ENCODE measurements at places on chromosomes 2 and 18.

DNA sequence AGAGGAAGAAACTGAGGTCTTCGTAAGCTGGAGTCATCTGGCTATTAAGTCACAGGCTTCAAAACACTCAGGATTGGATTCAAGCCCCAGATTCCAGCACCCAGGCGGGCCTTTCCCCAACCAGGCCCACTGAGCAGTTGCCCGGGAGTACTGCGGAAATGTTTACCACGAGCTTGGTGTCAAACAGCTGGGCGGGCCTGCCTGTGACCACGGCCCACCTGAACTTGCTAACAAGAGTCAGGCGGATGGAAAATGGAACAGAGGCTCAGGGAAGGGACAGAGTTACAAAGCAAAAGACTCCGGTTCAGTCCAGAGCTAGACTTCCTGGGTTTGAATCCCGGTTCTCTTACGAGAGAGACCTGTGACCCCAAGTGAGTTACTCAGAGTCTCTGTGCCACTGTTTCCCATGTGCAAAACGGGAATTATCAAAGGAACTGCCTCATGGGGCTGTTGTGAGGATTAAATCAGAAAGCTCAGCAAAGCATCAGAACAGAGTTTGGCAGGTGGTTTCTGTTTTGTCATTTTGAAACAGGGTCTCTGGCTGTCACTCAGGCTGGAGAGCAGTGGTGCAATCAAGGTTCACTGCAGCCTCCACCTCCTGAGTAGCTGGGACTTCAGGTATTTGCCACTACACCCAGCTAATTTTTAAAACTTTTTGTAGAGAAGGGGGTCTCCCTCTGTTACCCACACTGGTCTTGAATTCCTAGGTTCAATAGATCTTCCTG lies 49.0 kb upstream of the TFCP2L1 start:
- peak; percentile 38 for DNase-seq
- H3K36me3 ChIP-seq: no peaks in the 10 kb centered on the region

- H3K36me3 ChIP-seq: no peaks in the 10 kb centered on the region
- H3K4me3 ChIP-seq: no peak overlapping the region
- no peaks in the 10 kb centered on the region for H3K27me3 ChIP-seq
- no peak overlapping the region for H3K27ac ChIP-seq
- H3K4me1 ChIP-seq: peaks cover 8% of the 10 kb centered on the region
Observed at GRCh38 chr18:9436206-9436929, 38.9 kb upstream of the RALBP1 start.

DNA sequence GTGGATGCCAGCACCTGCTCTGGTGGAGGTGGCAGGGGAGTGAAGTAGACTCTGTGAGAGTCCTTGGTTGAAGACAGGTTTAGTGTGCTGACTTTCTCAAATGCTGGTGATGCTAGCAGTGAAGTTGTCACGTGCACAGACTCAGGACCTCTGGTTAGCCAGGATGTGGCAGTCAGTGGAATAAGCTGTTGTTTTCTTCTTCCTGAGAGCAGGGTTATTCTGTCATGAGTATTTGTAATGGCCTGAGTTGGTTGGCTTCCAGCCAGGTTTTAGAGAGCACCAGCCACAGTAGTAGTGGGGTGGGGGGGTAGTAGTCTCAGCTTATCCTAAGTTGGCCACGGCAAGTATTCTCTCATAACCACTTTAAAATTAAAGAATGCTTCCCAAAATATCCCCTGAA lies 238.5 kb upstream of the FBXO11 start:
- H3K27ac ChIP-seq: no peak overlapping the region
- no peaks in the 10 kb centered on the region for H3K4me1 ChIP-seq
- no peaks in the 10 kb centered on the region for H3K27me3 ChIP-seq
- DNase-seq: no peak

DNA sequence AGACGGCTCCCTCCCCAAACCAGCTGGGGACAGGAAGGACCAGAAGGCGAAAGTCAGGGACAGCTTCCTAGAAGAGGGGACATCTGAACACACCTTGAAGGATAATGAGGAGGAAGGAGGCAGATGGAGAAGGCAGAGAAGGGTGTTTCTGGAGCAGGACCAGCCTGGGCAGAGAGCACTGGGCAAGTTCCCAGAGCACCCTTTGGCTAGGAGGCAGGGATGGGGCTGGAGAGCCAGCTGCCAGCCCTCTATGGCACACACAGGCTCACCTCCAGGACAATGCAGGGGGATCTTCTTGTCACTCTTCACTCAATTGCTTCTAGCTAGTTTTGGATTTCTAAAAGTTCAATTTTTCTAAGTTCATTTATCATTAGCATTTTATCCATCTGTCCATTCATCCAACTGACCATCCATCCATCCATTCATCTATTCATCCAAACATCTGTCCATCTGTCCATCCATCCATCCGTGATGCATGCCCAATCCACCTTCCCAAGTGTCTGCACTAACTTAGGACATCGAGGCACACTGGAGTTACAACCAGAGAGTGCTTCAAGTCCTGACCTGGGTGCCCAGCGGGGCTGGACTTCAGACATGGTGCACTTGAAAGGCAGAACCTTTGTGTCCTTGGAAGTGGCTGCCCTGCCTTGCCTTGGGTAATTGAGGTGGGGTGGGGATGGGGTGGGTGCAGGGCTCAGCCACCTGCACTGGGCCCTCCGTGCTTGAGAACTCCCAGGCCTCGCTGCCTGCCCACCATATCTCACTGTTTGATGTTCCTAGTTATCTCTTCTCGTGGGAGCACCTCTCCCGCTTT lies 42.5 kb downstream of the INHBB start:
- H3K4me1 ChIP-seq: no peaks in the 10 kb centered on the region
- H3K4me3 ChIP-seq: no peak overlapping the region
- H3K27me3 ChIP-seq: no peaks in the 10 kb centered on the region
- peak; percentile 35 for DNase-seq
- H3K36me3 ChIP-seq: no peaks in the 10 kb centered on the region

DNA sequence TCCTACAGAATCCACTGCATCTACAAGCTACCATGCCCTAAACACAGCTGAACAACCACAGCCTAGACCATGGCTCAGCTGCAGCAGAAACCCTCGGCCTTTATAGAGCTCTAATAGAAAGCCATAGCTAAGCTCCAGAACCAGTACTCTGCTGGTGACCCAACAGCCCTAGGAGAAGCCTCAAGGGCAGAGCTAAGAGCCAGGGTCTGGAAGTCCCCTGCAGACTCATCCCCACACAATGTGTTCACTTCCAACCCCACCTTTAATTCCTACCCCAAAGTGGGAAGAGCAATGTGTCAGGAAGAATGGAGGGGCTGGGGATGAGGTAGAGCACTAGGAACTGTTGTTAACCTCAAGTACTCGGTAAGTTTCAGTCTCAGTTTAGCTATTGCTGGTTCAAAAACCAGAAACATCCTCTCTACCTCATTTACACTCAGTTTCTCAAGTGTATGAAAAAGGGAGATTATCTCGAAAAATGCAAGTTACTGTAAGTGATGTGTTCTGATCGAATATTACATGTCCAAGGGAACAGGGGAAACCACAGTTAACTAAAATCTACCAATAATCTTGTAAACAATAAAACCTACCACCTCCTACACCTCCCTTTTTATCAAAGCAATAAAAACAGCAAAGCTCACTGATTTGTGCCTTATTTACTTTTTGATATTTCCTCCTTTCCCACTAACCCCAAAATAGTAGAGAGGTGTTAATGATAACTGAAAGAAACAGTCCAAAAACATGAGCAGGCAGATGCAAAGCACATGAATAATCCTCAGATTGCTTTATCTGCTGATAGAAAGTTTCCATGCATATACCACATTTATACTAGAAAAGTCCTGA lies 36.2 kb downstream of the THADA start:
- no peak for DNase-seq
- H3K4me3 ChIP-seq: no peak overlapping the region
- H3K36me3 ChIP-seq: no peaks in the 10 kb centered on the region
- no peaks in the 10 kb centered on the region for H3K4me1 ChIP-seq
